ENCODE measurements at places on chromosomes 1 and 21.

- DNase-seq = no peak
These were observed 6.3 kb downstream of the KCNQ4 start for GRCh38 chr1:40789661-40790430.

DNA sequence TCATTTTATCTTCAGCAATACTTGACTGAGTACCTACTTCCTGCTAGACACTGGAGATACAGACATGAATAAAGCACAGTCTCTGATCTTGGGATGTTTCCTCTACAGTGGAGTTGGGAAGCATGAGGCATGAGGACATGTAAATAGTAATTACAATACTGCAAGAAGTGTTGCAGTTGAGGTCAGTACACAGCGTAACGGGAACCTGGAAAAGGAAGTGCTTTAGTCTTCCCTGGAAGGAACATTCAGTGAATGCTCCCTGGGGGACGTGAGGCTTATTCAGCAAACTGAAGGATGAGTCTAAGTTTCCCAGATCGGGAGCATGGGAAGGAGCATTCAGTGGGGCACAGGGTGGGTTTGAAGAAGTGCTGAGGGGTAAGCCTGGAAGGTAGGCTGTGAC, 112.4 kb downstream of the PIK3R3 start:
- no peak for DNase-seq

GRCh38 chr1:24491577-24492360, 10.9 kb upstream of the RCAN3 start:
- DNase-seq = no peak

- DNase-seq = no peak
These were observed 14.0 kb downstream of the GTF2B start for GRCh38 chr1:88877382-88877825.

GRCh38 chr1:192844360-192844759, 35.5 kb downstream of the RGS2 start:
- DNase-seq = no peak

- DNase-seq = no peak
These were observed 33.4 kb downstream of the ADAMTS5 start for GRCh38 chr21:26933448-26933847.

DNA sequence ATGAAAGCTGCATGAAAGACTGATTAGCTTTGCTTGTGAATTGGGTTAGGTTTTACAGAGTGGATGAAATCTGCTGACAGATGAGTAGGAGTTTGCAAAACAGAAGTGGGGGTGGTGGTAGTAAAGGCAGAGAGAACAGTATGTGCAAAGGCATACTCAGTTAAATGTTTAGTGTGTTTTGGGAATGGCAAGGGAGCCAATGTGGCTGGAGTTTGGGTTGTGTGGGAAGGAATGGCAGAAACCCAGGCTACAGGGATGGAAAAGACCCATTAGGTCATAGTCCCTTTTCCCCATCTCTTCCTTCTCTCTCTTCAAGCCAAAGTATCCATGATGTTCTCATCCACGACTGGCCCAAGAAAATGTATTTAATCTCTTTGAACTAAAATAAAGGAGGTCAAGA, 362.2 kb upstream of the LYPLAL1 start:
- no peak for DNase-seq

GRCh38 chr1:165443539-165444311, 1.2 kb downstream of the RXRG start:
- no peak for DNase-seq

GRCh38 chr1:41683681-41684500, 199.4 kb upstream of the EDN2 start:
- DNase-seq = no peak

GRCh38 chr1:43451701-43452532, 1.8 kb downstream of the HYI start:
- DNase-seq = peak; percentile 49

DNA sequence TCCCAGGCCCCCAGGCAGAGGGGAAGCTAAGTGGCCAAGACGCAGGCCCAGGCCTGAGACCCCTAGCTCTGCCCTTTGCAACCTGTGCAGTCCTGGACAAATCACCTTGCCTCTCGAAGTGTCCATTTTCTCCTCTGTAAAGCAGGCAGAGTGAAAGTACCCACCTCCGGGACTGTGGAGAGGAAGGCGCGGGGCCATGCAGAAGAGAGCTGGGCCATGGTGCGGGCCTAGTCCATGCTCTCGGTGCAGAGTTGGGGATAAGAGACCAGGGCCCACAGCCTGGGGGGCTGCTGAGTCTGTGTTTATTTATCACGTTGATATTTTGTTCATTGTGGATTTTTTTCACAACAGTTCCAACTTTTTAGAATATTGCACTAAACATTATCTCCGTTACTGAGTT, 160.2 kb upstream of the VAMP3 start:
- DNase-seq = no peak

GRCh38 chr1:84339503-84339902, 38.0 kb downstream of the SAMD13 start:
- no peak for DNase-seq

DNA sequence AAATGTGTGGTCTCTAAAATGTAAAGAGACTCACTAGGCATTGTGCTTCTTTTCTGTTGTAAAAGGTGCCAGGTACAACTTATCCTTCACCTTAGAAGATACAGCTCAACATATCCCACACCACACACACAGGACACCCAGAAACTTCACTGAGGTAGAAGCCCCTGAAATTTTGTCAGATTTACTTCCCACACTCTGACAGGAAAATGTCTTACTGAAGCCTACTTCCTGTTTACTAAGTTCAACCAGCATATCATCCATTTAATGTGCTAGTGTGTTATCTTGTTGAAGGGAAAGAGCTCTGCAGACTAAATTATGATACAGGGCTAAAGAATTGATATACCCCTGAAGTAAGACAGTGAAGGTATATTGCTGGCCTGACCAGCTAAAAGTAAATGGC, 39.9 kb upstream of the INSL5 start:
- no peak for DNase-seq

DNA sequence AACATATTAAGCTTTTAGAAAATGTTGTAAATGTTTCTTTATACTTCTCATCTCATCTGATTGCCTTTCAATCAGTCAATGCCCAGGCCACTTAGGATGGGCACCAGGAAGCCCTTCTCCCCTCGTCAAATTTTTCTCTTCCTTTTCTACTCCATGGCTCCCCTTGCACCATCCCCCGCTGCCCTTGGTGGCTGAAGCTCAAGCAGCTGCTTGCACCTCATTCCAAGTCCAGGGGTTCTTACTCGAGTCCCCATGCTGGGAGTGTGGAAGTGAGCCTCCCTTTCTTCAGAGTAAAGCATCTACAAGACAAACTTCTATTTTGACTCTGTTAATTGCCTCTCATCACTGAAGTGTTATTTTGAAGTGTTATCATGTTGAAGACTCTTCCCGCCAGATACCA, 39.7 kb upstream of the KRTAP11-1 start:
- no peak for DNase-seq

- DNase-seq = no peak
These were observed 28.7 kb downstream of the TMEM200B start for GRCh38 chr1:29094954-29095353.

DNA sequence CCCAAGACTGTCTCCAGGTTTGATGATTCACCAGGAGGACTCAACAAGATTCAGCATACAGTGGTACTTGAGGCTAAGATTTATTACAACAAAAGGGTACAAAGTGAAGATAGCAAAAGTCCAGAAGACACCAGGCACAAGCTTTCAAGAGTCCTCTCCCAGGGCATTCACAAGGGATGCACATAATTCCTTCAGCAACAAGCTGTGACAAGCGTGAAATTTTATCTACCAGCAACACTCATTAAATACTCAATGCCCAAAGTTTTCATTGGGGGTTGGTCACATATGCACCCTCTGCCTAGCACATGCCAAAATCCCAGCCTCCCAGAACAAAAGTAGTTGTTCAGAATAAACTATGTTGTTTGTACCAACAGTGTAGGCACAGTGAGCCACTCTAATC, 62.3 kb downstream of the PRKACB start:
- no peak for DNase-seq

- DNase-seq = no peak
These were observed 58.7 kb upstream of the GOLT1A start for GRCh38 chr1:204272505-204272904.

- no peak for DNase-seq
These were observed 11.4 kb downstream of the CAPN8 start for GRCh38 chr1:223654083-223654482.

DNA sequence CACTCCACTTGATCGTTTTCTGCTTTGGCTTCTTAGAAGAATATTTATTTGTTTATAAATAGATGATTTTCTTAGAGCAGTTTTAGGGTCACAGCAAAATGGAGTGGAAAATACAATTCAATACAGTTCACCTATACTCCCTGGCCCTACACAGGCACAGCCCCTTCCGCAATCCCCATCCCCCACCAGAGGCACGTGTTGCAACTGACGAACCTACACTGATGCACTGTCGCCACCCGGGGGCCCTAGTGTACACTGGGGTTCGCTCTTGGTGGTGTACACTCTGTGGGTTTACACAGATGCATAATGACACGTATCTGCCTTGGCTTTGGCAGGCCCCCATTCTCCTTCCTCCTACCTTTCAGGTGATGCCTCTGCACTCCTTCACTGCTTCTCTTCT, 8.0 kb downstream of the ECHDC2 start:
- DNase-seq = no peak

- DNase-seq = no peak
These were observed 48.6 kb upstream of the PCBP3 start for GRCh38 chr21:45594721-45595489.

DNA sequence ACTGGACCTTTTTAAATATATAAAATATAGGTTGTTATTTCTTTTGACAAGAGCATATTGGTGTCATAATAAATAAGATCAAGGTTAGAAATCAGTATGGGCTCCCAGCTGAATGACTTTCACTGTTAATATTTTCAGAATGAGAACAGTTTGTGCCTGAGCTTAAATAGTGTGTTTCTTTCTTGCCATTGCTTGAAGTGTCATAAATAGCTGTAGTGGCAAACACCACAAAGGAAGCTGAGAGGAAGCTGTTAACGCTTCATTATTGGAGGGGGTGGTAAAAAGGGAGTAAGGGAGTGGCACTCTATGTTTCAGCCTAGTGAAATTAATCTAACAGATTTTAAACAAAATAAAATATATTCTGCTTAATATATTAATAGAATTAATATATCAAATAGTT, 1089.8 kb upstream of the NCAM2 start:
- no peak for DNase-seq

DNA sequence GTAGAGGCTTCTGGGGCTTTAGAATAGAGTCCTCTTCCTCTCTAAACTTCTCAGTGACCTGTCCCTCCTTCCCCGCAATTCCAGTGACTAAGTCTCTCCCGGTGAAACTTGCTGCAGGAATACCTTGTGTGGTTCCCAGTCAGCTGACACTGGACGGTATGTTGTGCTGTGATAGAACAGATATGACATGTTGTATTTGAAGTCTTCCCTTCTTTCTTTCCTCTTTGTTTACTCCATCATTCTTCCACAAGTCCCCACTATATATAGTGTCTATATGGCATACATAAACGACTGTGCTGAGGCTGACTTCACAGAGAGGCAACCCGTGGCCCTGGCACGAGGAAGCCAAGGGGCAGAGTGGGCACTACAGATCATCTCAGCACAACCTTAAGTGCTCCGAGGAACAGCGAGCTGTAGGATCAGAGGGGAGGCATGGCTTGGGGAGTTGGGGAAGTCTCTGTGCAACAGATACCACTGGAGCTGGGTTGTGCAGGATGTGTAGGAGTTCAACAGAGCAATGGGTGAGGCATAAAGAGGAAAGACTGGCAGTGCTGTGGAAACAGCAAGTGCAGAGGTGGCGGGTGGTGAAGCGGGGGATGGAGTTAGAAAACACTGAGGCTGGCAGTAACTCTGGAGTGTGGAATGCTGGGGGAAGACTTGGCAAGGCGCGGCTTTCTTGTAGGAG, 237.8 kb downstream of the TRABD2B start:
- DNase-seq = no peak

DNA sequence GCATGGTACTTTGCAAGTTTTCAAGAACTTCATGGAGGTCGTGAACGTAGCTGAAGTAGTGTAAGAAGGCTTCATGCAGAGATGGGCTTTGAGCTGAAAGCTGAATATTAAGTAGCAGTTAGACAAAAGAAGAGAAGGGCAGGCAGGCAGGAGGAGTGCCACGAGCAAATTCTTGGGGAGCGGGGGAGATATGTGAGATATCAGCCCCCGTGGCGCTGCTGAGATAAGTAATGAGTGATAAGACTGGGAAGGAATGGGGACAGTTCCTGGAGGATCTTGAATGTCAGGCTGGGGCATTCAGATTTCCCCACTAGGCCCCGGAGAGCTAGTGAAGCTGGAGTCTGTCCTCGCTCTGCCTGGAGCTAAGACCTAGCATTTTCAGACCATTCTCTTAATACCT, 27.9 kb upstream of the KIRREL1 start:
- DNase-seq = no peak

DNA sequence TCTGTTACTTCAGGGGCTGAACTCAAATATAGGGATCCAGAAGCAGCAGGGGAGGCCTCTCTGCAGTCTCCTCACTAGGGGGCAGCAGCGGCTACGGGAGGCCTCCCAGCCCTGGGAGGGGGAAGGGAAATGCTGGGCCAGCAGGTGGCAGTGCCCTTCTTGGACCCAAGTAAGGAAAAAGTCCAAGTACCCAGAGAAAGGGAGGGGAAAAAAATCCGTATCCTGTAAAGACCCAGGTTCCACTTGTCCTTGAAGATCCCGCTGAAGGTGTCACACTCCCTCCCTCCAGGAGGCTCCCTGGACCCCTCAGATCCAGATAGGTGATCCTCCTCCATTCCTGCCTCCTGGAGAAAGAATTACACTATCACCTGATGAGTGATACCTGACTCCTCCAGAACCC, 14.1 kb upstream of the NUAK2 start:
- peak; percentile 86 for DNase-seq

- DNase-seq = no peak
These were observed 9.6 kb downstream of the ZNF648 start for GRCh38 chr1:182051938-182052337.

DNA sequence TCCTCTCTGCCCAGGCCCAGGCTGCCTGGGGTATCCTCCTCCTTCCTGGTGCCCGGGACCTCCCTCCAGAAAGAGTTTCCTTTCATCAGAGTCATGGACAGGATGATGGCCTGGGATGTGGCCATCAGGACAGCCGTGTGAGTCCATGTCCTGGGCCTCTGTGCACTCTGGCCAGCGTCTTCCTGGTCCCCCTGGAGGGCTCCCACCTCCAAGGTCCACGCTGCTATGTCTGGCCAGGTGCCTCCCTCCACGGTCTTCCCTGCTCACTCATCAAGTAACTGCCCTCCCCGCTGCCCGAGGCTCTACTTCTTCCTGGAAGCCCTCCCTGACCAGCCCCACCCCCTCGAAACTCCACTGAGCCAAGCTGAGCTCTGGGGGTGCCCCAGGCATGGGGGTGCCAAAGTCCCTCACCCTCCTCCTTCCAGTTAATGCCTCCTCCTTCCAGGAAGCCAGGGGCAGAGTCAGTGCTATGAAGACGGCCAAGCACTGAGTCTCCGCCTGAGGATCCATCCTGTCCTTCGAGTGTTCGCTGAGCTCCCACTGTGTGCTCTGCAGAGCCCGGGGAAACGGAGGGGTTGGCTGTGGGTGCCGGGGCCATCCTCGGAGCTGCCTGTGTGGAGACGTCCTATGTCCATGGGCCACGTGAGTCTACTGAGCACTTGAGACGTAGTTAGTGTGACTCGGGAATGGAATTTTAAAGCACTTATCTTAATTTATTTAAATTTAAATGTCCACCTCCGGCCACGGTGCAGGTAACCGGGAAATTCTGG, 28.5 kb upstream of the TTC34 start:
- DNase-seq = no peak

GRCh38 chr1:110338309-110338885, 780 bp upstream of the RBM15 start:
- DNase-seq = peak; percentile 97
